ENCODE measurements at places on chromosomes 13 and 19.

DNA sequence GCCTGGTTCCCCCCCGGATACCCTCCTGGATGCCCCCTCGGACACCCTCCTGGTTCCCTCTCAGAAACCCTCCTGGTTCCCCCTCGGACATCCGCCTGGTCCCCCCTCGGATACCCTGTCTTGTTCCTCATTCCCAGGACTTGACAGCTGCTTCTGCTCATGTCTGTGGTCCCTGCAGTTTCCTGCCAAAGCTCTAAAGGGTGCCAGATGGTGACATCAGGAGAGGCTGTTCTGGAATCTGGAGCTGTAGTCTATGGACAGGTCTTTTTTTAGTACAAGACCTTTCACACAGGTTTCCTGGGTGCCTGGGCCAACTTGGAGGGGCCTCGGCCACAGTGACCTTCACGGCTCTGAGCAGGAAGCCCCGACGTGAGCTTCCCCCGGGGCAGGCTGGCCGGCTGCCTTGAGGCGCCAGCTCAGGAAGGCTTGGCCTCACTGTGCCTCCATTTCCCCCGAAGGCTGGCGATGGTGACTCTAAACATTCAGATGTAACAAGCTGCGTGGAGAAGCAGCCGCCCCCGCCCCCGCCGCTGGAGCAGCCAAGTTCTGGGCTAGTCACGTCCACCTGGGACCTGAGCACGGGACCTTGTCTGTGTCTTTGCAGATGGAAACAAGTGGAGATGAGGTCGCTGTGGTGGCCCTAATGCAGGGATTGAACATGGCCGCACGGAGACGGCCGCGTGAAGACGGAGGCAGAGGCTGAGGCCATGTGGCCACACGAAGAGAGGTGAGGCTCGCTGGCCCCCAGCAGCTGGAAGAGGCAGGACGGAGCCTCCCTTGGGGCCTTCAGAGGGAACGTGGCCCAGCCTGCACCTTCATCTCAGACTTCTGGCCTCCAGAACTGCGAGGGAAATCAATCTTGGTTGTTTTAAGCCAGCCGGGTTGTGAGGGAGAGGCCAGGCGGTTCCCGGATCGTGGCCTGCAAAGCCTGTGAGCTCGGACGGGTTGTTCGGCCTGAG lies 12.7 kb downstream of the SGTA start:
- DNase-seq = no peak

- no peak for DNase-seq
These were observed 43.9 kb downstream of the TNFSF13B start for GRCh38 chr13:108313382-108313781.

DNA sequence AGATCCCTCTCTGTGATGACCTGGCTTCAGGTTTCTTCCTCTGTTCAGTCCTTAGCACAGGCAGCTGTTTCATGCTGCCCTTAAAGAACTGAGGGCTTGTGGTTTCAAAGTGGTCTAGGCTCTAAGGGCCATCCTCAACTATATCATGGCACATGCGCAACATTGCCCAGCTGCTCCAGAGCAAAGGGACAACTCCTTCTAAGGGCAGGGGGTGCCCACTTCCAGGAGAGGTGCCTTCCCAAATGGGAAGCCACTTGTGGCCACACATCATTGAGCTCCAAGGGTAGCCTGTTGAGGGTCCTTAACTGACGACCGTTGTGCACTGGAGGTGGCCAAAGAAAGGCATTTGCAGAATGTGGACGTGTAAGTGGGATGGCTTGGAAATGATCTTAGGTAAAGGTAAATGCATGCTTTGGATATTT lies 7.3 kb downstream of the GPR183 start:
- no peak for DNase-seq

GRCh38 chr19:52170304-52170703 lies 1.1 kb downstream of the ZNF836 start:
- no peak for DNase-seq

DNA sequence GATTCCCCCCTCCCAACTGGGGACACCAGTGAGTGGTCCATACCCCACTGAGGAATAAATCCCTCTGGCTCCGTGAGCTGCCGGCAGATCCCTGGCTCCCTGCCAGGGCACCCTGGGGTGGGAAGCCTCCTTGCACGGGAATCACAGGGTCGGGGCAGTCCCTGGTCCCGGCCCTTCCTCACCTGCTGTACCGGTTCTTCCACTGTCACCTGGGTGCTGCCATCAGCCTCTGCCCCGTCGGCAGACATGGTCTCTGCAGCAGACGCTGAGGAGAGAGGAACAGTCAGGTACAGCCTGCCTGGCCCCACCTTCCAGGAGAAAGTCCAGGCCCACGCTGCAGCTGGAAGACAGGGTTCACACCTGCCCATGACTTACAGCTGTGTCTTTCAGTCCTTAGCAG lies 6.3 kb downstream of the PLIN3 start:
- no peak for DNase-seq

- no peak for DNase-seq
These were observed 387.4 kb downstream of the PCDH9 start for GRCh38 chr13:66842766-66843165.

DNA sequence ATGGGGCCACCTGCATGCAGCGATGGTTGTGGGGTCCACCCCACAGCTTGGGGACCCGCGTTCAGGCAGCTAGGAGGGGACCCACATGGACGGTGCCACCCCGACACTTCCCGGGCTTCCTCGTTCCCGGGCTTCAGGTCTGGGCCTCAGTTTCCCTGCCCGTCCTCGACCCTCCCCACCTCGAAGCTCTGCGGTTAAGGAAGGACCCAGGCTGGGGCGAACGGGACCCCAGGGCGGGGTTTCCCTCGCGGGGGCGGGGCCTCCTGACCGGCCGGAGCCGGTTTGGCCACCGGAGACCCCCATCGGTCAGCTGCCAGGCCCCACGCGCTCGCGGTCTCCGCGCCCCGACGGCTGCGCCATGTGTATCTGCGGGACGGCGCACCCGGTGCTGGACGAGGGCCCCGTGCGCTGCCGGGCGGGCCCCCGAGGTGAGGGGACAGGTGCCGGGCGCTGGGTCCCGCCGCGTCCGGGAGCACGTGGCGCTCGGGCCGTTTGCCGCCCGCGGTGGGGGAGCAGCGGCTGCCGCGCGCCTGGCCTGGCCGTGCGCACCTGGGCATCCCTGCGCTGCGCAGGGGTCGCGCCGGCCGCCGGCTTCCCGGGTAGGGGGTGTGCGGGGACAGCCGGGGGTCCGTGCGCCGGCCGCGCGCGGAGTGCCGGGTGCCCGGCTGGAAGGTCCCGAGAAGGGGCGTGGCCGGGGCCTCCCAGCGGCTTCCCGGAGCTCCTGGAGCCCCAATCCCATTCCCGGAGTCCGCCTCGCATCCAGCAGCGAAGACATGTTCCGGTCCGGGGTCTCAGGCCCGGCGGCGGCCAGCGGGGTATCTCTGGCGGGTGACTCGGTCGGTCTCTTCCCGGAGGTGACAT lies 4.2 kb downstream of the ARHGAP45 start:
- DNase-seq = no peak

DNA sequence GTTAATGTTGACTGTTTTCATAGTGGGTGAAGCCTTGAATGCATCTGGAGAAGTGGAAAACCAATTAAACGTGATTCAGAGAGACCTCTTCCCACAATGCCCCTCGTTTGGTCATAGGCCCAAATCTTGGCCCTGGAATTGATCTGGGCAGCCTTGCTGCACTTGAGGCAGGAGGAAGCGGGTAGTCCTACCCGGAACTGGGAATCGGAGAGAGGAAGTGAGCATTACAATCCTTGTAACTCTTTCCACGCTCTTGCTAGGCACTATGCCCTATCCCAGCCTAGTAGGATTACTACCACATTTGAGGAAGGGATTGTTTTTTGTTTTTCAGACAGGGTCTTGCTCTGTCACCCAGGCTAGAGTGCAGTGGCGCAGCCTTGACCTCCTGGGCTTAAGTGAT lies 3.6 kb downstream of the KCNK6 start:
- no peak for DNase-seq

DNA sequence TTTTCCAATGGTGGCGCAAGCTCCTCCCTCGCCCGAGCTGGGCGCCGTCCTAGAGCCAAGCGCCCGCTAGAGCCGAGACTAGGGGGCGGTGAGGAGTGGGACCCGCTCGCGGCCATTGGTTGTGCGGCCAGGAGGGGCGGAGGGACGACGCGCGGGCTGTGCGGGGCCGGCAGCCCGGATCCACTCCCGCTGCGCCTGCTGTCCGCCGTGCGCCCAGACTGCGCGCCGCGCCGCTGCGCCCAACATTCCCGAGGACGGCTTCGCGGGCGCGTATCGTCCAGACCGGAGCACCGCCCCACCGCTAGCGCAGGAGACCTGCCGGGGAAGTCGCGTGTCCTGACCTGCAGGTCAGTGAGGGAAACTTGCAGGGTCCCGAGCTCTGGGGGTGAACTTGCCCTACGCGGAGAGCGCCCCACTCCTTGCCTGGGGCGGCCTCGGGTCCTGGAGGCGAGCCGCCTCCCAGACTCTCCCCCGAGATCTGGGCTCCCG lies at the start of gene SERTM1:
Gene SERTM1 (plus strand): TSS at position 183 of the 489 bp plus-strand sequence. CDS start 21,059 bp downstream, outside the sequence.
- no peak for DNase-seq

DNA sequence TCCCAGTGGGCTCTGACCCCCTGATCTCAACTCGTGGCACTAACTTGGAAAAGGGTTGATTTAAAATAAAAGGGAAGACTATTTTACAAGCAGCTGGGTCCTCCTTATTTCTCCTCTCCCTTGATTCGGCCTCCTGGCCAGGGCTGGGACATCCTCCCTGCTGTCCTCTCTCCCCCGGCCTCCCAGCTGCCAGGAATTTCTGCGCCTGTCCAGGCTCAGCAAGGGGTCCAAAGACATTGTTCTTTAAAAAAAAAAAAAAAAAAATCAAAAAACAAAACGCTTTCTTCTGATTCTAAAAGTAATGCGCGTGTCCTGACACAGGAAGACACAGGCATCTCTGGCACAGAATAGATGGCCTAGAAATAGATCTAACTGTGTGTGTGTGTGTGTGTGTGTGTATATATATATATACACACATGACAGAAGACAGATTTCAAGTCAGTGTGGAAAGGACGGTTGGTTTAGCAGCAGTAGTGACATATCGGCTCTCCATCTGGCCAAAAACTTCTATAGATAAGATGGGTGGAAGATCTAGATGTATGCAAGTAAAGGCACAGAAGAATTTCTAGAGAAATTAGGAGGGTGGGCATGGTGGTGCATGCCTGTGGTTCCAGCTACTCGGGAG lies 12.3 kb upstream of the LENG8 start:
- no peak for DNase-seq

DNA sequence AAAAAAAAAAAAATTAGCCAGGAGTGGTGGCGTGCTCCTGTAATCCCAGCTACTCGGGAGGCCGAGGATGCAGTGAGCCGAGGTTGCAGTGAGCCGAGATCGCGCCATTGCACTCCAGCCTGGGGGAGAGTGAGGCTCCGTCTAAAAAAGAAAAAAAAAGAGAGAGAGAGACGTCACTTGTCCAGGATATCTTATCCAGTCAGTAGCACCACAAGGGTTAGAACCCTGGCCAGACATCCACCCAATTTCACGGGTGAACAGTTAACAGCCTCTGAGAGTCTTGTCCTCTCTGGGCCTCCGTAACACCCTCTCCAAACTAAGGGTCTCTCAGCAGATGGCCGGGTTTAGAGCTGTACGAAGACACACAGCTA lies 917 bp upstream of the CLPTM1 start:
- DNase-seq = no peak

DNA sequence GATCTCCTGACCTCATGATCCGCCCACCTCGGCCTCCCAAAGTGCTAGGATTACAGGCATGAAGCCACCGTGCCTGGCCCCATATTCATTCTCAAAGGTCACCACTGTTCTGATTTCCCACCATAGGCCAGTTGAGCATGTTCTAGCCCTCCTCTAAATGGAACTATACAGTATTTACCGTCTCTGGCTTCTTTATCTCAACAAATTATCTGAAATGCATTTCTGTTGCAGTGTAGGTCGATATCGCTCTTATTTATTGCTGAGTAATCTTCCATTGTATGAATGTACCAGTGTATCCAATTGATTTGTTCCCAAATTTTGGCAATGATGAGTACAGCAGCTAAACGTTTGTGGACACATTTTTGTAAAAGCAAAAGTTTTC lies 15.4 kb downstream of the SLC1A5 start:
- DNase-seq = no peak

DNA sequence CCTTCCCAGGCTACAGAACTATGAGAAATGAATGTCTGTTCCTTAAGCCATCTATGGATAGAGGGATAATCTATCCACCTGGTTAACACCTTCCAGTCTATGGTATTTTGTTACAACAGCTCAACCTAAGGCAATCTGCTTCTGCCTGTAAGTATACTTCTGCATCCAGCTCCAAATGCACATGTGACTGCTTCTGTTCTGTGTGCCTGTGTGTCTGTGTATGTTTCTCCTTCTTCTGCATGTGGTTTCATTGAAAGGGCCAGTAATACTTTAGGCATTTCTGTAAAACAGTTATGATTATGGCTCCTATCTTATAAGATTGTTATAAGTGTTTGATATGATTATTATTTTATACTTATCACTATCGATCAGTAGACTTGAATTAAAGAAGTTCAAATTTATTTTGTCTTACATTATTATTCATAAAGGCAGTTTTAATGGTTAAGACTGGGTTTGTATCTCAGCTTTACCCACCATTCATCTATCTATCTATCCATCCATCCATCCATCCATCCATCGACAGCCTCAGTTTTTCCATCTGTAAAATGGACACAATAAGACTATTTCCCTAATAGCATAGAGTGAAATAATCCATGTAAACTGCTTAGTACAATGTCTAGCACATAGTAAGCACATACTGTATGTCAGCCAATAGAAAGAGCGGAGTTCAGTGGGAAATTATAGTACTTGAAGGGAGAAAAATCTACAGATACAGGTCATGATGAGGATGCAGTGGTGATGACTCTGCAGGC lies 37.5 kb upstream of the TM9SF2 start:
- DNase-seq = no peak

- no peak for DNase-seq
These were observed 4.3 kb downstream of the LGALS14 start for GRCh38 chr19:39708594-39708993.

DNA sequence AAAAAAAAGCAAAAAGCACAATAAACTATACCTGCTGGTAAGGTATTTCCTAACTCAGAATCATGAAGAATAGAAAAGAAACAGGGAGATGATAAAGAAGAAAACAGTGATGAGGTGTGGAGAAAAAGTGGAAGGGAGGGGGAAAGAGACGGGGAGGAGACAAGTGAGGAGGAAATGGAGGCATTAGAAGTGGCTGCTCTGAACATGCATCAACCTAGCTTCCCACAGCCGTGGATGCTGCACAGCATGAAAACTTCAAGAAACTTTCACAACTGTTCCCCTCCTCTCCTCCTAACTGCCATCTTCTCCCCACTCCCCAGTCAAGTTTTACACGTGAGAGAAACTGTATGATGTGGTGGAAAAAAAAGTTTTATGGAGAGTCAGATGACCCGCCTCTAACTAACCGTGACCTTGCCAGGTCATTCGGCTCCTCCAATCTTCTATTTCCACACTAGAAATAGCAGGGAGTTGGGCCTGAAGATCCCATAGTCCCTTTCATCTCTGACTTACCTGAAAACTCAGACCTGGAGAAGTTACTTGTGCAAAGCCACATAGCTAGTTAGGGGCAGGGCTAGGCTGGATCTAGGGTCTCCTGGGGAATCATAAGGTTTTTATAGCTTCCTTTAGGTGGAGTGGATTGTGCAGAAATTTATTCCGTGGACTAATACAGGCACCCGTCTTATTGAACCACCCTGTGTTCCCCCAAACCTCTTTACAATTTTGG lies 461.9 kb downstream of the KLF5 start:
- no peak for DNase-seq
